Sciatic nerve (tissue), 2 donors: ENCODE measurements at places on chromosomes 6 and 20.

DNA sequence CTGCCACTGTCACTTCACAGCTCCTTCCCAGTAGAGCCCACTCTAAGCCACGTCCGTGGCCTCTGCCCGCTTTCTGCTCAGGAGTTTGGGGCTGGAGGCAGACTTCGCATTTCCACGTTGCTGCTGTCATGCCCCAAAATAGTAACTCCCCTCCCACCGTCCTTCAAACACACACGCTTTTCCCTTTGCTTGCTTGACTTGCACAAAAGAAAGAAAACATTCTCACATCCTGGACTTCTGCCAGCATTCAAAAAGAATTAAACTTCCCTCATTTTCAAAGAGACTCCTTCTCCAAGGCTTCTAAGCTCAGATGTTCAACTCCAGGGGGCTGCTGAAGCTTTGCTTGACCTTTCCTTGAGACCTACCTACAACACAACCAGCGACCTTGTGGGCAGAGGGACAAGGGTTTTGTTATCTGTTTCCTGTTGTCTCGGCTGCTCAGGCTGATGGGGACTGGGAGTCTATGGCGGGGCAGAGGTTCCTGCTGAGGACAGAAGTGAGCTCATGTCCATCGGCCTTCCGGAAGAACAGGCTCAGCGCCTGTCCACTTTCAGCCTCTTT is 263.8 kb upstream of the FOXQ1 start:
- no peak for DNase-seq

- no peak for DNase-seq
These were observed 43.0 kb downstream of the VEGFA start for GRCh38 chr6:43812850-43813578.

DNA sequence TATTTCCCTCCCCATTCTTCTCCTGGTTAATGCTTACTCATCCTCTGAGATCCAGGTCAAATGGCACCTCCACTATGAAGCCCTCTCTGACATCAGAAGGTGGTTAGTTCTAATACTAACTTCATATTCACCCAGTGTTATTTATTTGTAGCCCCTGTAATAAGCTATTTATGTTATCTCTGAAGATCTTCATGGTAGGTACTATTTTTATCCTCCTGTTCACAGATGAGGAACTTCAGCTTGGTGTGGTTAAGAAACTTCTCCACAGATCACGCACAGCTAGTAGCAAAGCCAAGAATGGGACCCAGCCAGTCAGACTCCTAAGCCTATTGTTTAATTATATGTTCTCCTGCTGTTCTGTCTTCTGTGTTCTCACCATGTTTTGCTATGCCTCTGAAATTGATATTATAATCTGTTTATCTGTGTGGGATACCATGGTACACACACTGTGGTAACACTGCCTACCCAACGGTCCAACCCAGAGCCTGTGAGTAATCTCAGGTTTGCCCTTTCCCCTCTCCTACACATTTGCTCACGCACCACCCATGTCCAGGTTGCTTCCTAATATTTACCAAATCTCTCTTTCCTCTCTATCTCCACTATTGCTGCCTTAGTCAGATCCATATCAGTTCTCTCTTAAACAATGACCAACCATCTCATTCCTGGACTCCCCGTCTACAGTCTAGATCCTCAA is 98.4 kb downstream of the IPCEF1 start:
- no peak for DNase-seq

GRCh38 chr6:35160642-35161041 is 19.5 kb upstream of the TCP11 start:
- no peak for DNase-seq

DNA sequence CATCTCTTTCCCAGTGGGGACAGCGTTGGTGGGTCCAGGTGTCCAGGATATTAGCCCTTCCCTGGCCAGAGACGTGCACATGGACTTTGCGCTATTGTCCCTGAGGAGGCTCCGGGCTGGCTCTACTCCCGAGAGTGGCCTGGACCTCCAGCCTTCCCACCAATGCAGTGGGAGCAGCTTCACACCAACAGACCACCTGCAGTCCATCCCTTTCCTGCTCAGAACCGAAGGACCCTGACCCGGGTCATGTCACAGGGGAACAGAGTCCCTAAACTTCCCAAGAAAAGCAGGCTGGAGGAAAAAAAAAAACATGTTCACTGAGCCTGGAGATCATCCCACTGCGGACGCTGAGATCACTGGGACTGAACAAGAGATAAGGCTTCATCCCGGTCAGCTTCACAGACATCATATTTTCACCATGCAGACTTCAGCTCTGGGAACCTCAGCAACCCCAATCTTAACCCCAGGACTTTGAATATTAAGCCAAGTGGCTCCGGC is 18.3 kb downstream of the ZMYND8 start:
- DNase-seq = no peak

DNA sequence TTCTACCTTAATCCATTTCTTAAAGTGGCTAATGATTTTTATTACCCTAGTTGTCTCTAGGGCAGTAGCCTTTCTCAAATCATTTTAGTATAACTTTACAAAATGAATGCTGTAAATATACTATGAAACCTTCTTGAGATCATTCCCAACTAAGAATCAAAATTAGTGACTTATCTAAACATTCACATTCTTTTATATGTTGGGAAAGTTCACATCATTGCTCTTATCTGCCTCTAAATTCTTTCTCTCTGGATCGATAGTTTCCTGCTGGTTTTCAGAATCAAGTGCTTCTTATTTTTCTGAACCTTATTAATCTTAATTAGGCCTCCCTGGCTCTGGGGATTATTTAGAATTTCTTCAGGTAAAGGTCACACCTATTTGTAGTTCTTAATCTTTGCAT is 126.8 kb downstream of the BCKDHB start:
- no peak for DNase-seq
